ENCODE measurements at places on chromosomes 7 and 10.
A peak's percentile ranks its signal among the peaks of the same experiment; 100 is the strongest.

DNA sequence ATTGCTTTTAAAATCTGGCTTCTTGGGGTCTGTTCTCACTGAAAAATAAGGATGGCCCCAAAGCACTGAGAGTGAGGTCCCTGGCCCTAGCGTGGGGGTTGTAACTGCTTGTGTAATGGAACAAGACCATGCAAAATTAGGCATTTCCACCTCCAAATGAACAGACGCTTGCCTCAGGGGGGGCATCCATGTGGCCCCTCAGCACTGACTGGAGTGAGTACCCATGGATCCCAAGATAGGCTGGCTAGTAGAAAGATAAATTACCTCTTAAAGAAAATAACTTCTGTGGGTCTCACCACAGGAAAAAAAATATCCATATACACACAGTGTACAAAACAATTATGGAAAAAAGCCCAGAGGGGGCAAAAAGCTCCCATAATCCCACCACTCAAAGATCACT lies 15.2 kb upstream of the CPA1 start:
- peak; percentile 75 for DNase-seq

GRCh38 chr7:36131499-36131898 lies 21.6 kb upstream of the EEPD1 start:
- DNase-seq, result no peak

- DNase-seq, result no peak
Observed at GRCh38 chr10:21758239-21758638, 224.2 kb downstream of the MLLT10 start.

GRCh38 chr10:25753776-25754175 lies 180.3 kb upstream of the MYO3A start:
- no peak for DNase-seq
